ENCODE measurements at places on chromosomes 13 and 19. TPM values are rescaled to one million over a fixed set of nuclear protein-coding genes. Genes with fewer than 3 reads are reported as not detected.

Gene PLPP2
- 8.6 TPM for total RNA-seq

Gene CCDC70
- not detected for total RNA-seq

Gene RNF113B
- total RNA-seq: not detected

Gene MAB21L1
- 0.53 TPM for total RNA-seq

Gene KISS1R
- 0.88 TPM for total RNA-seq

Gene FGF22
- total RNA-seq: 0.88 TPM

Gene LGALS14
- total RNA-seq: not detected

Gene ICAM5
- total RNA-seq: 2.2 TPM

Gene LGI4
- 5.1 TPM for total RNA-seq

Gene TEX29
- total RNA-seq: 0.58 TPM

Gene KL
- 44.2 TPM for total RNA-seq

Gene CRX
- total RNA-seq: not detected

Gene RAB3A
- 8.8 TPM for total RNA-seq

Gene IZUMO2
- total RNA-seq: not detected

Gene ZNF534
- 0.47 TPM for total RNA-seq

Gene NLRP4
- not detected for total RNA-seq

Gene EHD2
- 46.1 TPM for total RNA-seq

Gene TTYH1
- 3.2 TPM for total RNA-seq

Gene ERICH4
- total RNA-seq: 0.64 TPM

Gene HRC
- 28.8 TPM for total RNA-seq

Gene RFXAP
- 6.1 TPM for total RNA-seq

Gene SPATA13
- 50.0 TPM for total RNA-seq

Gene SLC25A41
- 0.53 TPM for total RNA-seq

Gene TBXA2R
- total RNA-seq: 5.6 TPM

Gene ZNF878
- 0.93 TPM for total RNA-seq

Gene PSG1
- total RNA-seq: not detected

Gene RAX2
- total RNA-seq: 0.06 TPM

Gene ZNF681
- total RNA-seq: 3.3 TPM

Gene PSMD8
- total RNA-seq: 214 TPM

Gene IGFLR1
- total RNA-seq: 4.5 TPM
